NCI-H2029 (cell line): ENCODE measurements at places on chromosomes 1 and 21.
A peak's percentile ranks its signal among the peaks of the same experiment; 100 is the strongest.

GRCh38 chr21:45316871-45317397 is 29.2 kb upstream of the POFUT2 start:
- DNase-seq = no peak

- no peak for DNase-seq
Observed at GRCh38 chr1:61400131-61400770, 317.9 kb downstream of the NFIA start.

DNA sequence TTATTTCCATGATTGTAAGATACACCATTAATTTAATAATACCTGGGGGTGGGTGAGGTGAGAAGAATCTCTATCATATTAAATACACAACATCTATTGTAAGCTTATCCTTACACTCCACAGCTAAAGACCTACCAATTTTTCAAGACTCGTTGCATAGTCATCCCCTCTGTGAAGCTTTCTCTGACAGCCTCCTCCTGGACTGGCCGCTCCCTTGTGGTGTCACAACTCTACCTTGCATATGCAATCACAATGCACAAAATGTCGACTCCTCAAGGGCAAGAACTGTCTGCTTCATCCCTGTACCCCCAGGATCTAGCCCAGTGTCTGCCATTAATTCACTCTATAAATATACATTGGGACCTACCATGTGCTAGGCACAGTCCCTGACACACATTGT is 2.4 kb upstream of the PTGFRN start:
- DNase-seq = no peak

DNA sequence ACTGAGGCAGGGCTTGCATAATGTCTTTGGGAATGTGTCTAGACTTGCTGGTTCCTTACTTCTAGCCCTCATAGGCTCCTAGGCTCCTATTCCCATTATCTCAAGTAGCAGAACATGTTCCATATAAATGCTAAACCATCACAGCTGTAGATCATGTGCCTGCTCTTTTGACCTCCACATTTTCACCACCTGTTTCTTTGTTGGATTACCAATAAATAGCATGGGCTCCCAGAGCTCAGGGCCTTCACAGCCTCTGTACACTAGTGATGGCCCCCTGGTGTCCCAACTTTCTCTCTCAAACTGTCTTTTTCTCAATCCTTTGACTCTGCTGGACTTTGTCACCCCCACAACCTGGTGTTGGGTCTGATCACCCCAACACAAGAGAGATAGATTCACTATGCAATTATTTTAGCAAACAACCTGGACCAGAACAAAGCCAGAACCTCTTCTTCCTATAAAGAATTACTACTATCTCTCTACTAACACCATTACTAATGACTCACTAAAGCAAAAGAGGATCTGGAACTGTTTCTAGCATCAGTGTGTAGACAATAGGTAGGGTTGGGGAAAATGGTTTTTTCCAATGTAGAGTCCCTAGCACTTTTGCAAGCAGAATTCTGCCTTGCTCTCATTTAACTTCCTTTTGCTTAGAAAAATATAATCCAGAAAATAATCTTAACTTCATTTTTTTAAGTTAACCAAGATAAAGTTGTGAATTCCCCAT is 51.7 kb downstream of the WLS start:
- DNase-seq = no peak

DNA sequence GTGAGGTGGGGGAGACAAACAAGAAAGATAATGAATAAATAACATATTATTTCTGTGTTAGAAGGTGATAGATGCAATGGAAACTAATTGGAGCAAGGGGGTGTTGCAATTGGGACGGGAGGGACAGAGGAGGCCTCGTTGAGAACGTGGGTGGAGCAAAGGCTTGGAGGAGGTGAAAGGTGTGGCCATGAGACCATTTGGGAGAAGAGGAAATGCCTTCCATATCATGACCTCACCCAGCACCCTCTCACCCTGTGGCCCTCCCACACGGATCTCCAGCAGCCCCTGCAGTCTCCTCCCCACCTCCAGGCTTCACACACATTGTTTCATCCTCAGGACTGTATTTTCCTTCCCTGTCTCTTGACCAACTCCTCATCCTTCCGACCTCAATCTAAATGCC is 85.3 kb upstream of the ARHGAP29 start:
- no peak for DNase-seq

DNA sequence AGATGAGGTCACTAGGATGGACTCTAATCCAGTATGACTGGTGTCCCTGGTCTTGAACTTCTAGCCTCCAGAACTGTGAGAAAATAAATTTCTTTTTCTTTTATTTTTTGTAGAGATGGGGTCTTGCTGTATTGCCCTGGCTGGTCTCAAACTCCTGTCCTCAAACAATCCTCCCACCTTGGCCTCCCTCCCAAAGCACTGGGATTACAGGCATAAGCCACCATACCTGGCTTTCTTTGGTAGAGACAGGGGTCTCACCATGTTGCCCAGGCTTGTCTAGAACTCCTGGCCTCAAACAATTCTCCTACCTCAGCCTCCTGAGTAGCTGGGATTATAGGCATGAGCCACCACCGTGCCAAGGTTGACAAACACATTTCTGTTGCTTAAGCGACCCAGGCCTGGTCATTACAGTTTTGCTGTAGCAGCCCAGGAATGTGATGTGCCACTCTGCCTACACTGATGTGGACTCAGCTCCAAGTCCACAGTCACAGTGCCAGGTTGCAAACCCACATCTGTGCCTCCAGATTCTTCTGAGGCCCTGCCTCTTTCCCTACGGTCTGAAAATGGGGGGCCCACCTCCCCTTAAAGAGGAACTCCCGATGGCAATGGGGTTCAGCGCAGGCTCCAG is 15.9 kb downstream of the PYCR2 start:
- no peak for DNase-seq

- DNase-seq = peak; percentile 89
Observed at GRCh38 chr1:35557611-35558373, at the start of gene NCDN. Gene NCDN, plus strand, starts transcription at chr1:35557799. Its CDS starts 392 bp downstream, at chr1:35558191.

DNA sequence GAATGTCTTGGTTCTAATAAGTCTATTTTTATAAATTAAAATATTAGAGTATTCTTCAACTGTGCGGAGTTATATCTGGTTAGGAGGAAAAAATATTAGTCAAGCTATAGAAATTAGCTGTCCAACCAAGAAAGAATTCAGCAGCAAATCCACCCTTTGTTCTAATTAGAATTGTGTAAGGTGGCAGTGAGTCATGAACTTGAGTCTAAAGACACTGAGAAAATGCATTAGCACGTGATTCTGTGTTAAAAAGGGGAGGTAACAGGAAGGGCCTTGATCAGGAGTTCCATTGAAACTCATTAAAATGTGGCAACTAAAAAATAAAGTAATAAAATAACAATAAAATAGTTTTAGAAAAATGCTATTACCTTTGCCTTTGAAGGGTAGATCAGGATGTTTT is 398.2 kb upstream of the RGS18 start:
- no peak for DNase-seq
